ENCODE measurements at places on chromosomes 6 and 20.

GRCh38 chr6:3379482-3380060 lies 77.3 kb downstream of the SLC22A23 start:
- DNase-seq, result no peak

DNA sequence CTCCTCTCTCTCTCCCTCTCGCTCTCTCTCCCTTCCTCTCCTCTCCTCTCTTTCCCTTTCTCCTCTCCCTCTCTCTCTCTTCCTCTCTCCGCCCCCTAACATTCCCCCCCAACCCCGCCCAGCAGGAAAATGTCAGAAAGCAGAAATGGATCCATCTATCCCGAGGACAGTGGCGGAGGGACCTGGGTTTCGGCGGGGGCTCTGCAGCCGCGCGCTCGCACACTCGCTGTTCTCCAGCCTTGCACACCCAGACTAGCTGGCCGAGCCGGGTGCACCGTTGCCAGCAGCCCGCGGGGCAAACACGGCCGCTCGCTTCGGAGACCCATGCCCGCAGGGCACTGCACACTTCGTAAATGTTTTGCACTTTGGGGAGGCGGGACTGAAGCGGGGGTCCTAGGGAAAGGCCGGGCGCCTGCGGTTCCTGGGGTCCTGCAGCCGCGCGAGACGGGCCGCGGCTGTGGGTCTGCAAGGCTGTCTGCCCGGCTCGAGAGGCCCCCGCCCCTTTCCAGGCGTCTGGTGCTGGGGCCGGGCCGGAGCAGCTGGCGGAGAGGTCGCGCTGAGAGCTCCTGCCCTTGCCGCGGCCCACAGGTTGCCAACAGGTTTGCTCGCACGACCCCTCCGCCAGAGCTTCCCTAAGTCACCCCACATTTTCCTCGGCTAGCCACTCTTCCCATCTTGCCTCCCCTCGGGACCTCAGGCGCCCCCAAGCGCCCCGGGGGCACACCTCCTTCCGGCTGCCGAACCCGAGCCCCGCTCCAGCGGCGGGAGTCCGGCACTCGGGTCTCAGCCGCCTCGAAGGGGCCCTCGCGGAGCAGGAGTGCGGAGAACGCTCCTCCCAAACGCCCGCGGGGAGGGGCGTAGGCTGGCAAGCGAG lies 818 bp upstream of the MDGA1 start:
- DNase-seq, result peak; percentile 60

DNA sequence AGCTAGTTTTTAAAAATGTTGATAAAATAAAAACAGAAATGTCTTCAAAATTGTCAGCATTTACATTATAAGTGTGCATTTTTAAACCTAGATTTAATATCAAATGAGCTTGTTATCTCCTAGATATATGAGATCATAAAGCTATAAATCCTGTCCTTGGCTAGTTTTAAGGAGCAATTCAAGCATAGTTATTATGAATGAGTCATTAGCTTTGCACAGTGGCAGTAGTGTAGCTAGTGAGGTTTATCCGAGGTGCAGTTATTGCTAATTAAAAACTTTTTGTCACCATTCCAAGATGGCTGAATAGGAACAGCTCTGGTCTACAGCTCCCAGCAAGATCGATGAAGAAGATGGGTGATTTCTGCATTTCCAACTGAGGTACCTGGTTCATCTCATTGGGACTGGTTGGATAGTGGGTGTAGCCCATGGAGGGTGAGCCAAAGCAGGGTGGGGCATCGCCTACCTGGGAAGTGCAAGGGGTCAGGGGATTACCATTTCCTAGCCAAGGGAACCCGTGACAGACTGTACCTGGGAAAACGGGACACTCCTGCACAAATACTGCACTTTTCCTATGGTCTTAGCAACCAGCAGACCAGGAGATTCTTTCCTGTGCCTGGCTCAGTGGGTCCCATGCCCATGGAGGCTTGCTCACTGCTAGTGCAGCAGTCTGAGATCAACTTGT lies 108.8 kb upstream of the SYNCRIP start:
- DNase-seq, result no peak

DNA sequence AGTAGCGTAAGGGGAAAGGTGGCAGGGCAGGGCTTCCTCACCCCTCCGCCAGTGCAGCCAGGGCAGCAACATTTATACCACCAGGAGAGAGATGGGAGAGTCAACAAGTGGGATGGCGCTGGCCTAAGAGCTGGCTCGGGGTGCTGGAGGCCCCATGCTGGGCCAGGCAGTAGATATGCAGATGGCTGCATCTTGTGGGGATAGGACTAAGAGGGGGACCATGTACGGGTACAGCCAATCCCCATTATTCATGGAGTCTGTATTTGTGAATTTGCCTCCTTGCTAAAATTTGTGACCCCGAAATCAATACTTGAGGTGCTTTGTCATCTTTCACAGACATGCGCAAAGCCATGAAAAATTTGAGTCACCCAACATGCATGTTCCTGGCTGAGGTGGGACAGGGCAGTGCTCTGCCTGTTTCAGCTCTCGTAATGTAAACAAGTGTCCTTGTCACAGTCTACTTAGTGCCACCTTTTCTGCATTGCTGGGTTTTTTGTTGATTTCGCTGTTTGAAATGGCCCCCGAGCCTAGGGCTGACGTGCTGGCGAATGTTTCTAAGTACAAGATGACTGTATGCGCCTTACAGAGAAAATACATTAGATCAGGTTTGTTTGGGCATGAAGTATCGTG lies 27.5 kb upstream of the TAF8 start:
- no peak for DNase-seq

DNA sequence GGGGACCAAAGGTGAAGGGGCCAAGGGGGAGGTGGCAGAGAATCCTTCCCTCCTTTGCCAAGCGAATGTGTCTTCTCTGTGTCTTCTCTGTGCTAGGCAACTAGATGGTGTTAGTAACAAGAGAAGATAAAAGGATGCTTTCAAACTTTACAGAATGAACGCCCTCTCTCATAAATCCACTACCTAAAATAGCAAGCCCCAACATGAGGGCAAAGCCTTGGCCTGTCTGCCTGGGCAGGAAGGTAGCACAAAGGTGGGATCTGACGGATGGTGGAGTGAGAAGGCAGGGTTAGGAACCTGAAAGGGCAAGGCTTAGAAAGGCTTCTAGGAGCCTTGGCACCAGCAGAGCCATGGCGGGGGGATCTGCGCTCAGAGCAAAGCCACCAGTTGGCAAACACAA lies 13.6 kb upstream of the TGM3 start:
- DNase-seq, result no peak

GRCh38 chr20:35269055-35269781 lies 8.7 kb downstream of the MMP24OS start:
- peak; percentile 98 for DNase-seq

DNA sequence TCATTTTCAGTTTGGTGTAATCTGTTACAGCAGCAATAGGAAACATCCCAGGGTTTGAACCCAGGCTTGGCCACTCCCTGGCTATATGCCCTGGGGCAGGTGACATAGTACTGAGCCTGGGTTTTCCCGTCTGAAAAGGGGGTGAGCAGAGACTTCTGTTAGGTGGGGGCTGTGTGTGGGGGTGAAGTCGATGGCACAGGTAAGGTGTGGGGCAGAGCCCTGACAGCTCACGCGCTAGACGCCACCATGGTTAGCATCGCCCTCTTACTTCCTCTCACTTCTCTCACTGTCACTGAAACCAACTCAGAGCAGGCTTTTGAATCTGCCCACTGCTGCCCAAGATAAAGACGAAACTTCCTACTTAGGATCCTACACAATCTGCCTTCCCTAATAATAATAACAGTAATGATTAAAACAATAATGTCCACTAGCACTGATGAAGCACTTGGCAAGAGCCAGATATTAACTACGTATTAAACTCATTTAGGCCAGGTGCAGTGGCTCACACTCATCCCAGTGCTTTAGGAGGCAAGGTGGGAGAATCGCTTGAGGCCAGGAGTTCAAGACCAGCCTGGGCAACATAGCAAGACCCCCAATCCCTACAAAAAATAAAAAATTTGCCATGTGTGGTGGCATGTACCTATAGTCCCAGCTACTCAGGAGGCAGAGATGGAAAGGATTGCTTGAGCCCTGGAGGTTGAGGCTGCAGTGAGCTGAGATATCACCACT lies 117.9 kb upstream of the PTPN1 start:
- no peak for DNase-seq

- DNase-seq, result no peak
These were observed 255.0 kb upstream of the THEMIS start for GRCh38 chr6:128155826-128156225.

- DNase-seq, result peak; percentile 33
These were observed 128.4 kb upstream of the SGK1 start for GRCh38 chr6:134446218-134446848.

- no peak for DNase-seq
These were observed 10.0 kb downstream of the MOCS1 start for GRCh38 chr6:39924283-39924682.

DNA sequence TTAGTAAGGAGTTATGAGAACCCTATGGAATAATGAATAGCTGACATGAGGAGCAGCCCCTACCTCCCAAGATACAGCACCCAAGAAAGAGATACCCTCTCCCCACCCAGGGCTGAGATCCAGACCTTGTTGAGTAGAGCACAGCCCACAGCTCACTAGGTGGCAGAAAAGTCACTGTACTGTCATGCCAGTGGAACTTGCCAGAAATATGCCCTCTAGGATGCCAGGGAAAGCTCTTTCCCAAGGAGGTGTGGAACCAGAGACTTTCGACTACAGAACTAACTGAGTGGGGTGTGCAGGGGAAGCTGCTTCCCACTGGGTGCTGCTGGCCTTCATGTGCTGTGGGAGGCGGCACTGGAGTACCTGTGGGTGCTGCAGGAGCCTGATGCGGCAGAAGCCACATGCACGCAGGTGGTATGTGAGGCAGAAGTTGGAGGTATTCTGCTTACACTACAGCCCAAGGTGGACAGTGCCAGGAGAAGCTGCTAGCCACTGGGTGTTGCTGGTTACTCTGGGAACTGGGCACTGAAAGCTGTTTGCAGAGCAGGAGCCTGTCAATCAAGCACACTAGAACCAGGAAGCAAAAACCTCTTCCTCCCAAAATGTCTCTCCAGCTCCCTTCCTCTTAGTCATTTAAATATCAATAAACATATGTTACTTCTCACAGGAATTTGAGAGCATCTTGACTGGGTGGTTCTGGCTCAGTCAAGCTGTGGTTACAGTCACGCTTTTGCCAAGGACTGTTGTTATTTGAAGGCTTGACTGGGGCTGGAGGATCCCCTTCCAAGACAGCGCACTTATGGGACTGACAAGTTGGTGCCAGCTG lies 17.8 kb downstream of the ARMC12 start:
- DNase-seq, result no peak

- DNase-seq, result no peak
These were observed 996 bp upstream of the NFKBIE start for GRCh38 chr6:44266347-44266746.

GRCh38 chr6:83051377-83052172 lies 14.1 kb downstream of the UBE3D start:
- no peak for DNase-seq

DNA sequence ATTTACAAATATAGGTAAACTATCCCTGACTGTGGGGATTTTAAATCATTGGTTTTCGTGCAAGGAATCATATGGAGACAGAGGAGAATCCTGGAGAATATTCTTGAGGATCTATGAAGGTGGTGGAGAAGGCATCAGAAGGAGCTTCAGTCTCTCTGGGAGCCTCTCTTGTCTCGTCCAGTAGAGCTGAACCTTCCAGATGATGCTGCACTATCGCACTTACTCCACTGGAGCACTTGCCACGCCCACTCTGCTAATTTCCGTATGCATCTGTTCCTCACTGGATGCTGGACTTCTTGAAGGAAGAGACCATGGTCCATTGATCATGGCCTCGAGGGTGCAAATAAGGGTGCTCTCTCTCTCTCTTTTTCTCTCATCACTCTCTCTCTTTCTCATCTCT lies 36.8 kb downstream of the C6orf118 start:
- no peak for DNase-seq

DNA sequence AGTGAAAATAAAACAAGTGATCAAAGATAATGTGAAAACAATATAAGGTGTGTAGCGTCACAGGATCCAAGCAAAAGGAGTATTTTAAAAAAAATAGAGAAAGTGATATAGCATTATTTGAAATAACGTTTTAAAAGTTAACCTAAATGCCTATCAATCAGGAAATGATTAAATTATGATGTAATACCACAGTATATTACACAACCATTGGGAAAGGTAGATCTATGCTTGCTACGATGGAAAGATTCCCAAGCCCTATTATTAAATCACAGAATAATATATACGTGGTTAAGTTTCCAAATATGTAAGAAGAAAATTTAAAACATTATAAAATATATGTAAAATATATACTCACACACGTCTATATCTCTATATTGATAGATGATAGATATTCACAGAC lies 15.4 kb upstream of the TCF21 start:
- no peak for DNase-seq

DNA sequence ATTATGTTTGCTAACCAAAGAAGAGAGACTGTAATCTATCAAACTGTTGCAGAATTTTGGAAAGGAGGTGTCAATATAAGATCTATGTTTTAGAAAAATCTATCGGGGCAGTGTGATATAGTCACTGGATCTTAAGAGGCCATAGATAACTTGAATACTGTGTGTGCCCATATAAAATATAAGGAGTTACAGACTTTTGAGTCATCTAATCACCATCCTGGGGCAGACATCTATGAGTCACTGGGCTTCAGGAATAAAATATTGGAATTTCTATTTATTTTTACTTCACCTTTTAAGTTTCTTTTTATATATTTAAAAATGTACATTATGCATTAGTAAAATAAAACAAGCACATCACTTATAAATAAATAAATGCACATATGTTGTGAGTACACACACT lies 509.3 kb upstream of the MAN1A1 start:
- no peak for DNase-seq

- peak; percentile 16 for DNase-seq
These were observed 30.8 kb upstream of the COL19A1 start for GRCh38 chr6:69835414-69836179.

- DNase-seq, result no peak
These were observed 20.0 kb upstream of the UBE2J1 start for GRCh38 chr6:89372506-89372901.

GRCh38 chr6:14274016-14274415 lies 156.4 kb downstream of the CD83 start:
- DNase-seq, result no peak

- no peak for DNase-seq
These were observed 76.9 kb downstream of the ANKRD6 start for GRCh38 chr6:89509777-89510281.

Measured in HuH-7 (cell line).